Activated CD4-positive, alpha-beta T cell treated with anti-CD3 and anti-CD28 coated beads, Interleukin-2, amount 50 U/mL, for 24 hours (primary cell): ENCODE measurements at places on chromosomes 5 and 9.

GRCh38 chr9:123608104-123608503 is 252.1 kb downstream of the CRB2 start:
- DNase-seq = no peak

DNA sequence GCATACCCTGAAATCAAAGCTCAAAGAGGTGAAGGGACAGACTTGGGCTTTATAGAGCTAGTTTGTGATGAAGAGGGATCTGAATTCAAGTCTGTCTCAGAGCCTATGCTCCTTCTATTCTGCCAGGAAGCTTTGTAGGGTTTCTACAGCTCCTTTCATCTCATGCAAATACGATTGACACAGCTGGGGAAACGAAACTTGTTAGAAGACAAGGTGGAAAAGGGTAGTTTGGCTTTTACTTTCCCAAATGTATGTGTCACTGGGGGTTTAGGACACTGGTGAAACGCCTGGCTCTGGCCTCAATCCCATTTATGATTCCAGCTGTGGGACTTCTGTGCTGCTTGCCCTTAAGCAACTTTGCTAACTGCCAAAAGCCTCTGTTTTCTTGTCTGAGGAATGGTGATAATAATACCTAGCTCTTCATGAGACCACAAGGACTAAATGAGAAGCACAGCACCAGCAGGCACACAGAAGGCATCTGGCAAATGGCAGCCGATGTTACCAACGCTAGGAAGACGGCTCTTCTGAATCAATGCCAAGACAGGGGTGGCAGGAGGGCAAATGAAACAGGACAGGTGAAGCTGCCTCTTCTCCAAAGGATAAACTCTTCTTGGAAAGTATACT is 70.3 kb upstream of the EQTN start:
- no peak for DNase-seq

GRCh38 chr9:86600977-86601376 is 246.8 kb upstream of the TUT7 start:
- DNase-seq = no peak

- DNase-seq = peak; percentile 25
Measured at GRCh38 chr9:38687389-38687842, 32.5 kb downstream of the FAM240B start.

DNA sequence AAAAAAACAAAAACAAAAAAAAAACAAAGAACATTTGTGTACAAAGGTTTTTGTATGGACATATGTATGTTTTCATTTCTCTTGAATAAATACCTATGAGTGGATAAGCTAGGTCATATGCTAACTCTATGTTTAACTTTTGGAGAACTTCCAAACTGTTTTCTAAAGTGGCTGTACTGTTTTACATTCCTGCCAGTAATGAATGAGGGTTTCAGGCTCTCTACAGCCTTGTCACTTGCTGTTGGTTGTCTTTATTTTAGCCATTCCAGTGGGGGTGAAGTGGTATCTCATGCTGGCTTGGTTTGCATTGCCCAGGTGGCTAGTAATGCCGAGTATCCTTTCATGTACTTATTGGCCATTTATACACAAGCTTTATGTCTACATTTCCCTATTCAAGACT is 9.1 kb upstream of the TRIO start:
- no peak for DNase-seq

DNA sequence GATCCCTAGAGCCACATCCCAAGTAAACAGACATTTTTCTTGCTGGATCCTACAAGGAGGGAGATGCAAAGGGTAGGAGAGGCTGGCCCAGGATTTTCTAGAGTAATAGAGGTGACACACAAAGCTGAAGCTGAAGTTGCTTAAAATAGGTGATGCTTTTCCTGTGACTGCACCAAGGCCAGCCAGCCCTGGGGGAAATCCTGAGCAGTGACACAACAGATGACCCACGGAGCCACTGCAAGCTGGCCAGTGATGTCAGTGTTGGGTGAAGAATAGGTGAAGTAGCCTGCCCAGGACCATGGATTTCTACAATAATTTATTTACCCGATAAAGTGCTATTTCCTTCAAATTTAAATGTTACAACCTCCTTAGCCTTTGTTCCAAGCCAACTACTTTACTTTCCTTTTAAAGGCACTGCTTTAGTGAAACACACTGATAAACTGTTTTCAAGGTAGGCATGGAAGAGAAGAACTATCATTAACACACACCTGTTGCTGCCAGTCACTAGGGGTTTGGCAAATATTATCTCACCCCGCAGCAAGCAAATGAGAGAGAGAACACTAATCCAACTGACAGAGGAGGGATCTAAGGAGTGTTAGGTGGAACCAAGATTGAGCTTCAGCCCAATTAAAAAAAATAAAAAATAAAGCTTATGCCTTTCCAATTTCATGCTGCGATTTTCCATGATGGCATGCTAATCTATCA is 123.5 kb downstream of the CTNND2 start:
- DNase-seq = no peak

DNA sequence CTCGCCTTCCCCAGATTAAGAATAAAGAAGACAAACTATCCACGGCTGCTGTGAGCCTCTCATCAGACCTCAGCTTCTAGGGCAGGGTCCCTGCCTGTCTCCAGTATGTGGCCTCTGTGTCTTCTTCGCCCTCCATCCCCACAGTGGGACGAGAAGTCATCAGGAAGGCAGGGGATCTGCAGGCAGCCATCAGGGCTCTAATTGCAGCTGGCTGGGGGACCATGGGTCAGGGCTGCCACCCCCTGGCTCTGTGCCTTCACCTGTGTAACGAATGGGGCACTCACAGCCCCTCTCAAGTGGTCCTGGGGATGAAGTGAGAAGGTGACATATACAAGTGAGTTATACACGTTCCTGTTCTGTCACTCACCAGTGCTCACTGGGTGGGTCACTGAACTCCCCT is 139.8 kb downstream of the KCNIP1 start:
- DNase-seq = no peak

DNA sequence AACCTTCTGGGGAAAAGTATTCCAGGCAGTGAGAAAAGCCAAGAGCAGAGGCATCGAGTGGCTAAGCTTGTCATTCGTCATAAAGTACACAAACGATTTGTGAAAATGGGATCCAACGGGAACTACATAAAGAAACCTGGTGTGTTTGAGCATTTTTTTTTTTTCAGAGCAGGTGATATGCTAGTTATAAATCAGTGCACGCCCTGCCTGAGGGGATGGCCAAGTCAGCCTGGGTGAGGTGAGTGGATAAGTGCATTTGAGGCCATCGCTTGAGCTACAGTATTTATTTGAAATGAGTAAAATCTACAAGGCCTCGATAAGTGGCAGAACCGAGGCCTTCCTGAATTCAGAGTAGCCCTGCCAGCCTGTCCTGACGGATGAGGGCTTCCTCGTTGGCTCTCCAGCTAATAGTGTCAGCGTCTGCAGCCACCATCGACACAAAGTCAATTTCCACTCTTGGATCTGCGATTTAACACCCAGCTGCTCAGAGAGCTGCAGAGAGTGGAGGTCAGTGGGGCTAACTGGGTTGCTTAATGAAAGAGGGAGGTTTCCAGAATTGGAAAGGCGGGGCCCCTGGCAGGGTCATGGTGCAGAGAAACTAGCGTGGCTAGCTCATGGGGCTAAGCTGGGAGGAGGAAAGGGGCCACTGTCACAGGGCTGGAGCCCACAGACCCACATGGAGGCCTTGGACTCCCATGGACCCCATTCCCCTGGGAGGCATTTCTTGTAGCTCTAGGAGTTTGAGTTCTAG is 27.3 kb downstream of the PPARGC1B start:
- DNase-seq = no peak

DNA sequence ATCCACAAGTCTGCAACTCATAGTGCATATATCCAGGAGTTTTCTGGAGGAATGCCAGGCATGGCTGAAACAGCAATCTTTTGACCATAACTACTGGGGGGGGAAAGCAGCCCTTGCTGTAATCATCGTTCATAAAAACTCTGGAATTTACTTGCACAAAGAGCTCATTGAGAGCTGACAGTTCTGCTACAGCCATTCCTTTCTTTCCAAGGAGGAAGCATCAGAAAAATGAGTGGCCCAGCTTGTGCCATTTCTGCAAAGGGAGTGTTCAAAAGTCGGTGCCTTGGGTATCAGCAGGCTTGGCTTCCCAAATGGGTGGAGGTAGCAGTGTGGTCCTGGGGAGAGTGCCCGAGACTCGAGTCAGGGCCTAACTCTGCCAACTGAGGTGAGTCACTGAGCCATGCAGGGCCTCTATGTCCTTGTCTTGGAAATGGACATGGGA is 101.5 kb downstream of the GCNT1 start:
- DNase-seq = no peak

DNA sequence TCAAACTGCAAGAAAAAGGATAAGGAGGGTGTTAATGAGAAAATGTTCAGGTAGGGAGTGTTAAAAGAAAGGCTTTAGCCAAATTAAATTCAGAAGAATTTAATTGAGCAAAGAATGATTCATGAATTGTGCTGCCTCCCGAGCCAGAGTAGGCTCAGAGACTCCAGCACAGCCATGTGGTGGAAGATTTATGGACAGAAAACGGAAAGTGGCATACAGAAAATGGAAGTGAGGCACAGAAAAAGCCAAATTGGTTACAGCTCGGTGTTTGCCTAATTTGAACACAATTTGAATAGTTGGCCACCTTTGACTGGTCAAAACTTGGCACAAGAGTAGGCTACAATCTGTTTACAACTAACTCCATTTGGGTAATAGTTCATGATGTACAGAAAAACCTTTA is 9.6 kb upstream of the SLC30A5 start:
- no peak for DNase-seq

GRCh38 chr5:175195698-175196656 is 248.0 kb downstream of the DRD1 start:
- no peak for DNase-seq

DNA sequence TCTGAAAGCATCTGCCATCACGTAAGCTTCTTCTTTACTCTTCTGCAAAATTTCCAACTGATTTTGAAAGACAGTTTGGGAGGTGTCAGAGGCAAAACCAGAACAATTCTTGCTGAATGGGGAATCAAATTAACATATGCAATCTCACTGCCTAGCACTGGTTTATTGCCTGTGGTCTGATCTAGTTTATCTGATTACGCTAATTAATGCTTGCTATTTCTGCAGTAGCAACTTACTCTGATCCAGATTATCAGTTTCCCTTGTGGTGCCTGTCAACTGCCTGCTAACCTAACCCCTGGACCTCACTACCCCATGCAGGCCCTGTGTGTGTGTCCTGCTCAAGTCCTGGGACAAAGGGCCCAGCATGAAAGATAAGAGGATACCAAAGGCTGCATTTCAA is 40.3 kb downstream of the CCDC125 start:
- DNase-seq = no peak

DNA sequence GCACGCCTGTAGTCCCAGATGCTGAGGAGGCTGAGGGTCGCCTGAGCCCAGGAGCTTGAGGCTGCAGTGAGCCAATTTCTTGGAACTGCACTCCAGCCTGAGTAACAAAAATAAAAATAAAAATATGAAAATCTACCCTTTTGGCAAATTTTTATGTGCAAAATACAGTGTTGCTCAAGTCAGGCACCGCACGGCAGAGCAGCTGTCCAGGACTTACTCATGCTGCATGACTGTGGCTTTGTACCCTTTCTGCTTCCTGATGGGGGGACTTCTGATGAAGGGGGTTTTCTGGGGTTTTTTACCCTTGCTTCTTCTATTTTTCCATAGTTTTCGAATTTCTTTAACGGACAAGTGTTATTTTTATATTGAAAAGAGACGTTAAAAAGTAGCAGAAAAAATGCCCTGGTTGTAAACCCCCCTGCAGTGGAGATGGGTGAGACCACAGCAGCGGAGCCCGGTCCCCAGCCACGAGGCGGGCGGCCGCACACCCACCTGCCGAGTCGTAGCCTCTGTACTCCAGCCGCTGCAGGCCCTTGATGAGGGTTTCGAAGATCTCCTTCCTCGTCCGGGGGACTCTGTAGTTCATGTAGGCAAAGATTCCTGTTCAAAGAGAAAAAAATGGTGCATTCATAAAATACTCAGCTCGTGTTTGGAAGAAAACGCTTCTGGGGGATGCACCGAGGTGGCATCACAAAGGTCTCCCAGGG is 15.0 kb downstream of the GFPT2 start:
- DNase-seq = no peak

DNA sequence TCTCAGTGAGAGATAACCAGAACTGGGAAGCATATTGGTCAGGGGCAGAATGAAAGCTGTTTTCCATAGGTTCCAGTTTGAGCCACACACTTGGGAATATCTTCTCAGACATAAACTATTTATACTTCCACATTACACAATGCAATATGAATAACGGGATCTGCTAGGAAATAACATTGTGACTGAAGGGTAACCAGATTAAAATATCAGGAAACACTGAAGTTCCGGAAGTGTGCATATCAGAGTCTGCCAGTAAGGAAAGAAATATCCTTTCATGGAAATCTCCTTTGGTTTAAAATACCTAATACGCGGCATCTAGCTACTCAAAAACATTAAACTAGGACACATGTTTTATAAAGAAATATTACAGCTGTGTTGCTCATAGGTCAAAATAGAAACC is 56.3 kb downstream of the ST8SIA4 start:
- DNase-seq = no peak

- no peak for DNase-seq
Measured at GRCh38 chr5:133123297-133123696, 71.5 kb downstream of the HSPA4 start.

DNA sequence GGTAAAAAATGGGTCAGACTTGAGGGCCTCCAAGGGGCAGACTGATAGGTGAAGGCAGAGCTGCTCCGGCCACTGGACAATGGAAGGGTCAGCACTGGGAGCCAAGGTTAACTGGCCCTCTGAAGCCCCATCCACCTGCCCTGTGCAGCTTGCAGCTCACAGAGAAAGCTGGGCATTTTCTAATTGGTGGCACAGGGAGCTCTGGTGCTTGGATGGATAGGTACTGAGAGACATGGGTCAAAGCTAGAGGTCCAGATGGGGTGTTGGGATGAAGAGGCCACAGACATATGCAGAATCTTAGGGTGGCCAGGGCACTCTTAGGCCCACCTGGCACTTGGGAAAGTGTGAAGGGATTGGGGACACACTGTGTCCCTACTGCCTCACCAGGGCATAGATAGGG is 29.5 kb upstream of the SARDH start:
- no peak for DNase-seq

GRCh38 chr5:34538026-34538672 is 118.0 kb upstream of the RAI14 start:
- no peak for DNase-seq

GRCh38 chr5:120779674-120780073 is 315.6 kb downstream of the PRR16 start:
- DNase-seq = no peak

DNA sequence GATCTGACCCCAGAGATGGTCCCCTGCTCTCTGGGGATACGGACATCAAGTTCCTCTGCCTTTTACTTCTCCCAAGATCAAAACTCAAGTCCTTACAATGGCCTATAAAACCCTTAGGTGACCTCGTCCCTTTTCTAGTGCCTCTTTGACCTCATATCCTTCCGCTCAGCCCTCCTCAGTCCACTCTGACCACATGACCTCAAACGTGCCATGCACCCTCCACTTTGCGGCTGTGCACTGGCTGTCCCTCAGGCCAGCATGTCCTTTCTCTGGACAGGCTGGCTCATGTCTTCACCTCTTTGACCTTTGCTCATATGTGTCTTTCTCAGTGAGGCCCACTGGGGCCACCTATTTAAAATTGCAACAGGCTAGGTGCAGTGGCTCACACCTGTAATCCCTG is 14.7 kb downstream of the TRMO start:
- DNase-seq = no peak

GRCh38 chr5:158739951-158740757 is 359.6 kb downstream of the EBF1 start:
- DNase-seq = no peak
